ENCODE measurements at places on chromosomes 4 and X. TPM values are rescaled to one million over a fixed set of nuclear protein-coding genes. Genes with fewer than 3 reads are reported as not detected.

The SPANXC gene
- 1.2 TPM for total RNA-seq

The XPNPEP2 gene
- not detected for total RNA-seq

The RNF150 gene
- total RNA-seq = 19.4 TPM

The DOK7 gene
- total RNA-seq = not detected

The FGFR3 gene
- 0.59 TPM for total RNA-seq

The PRIMPOL gene
- 12.1 TPM for total RNA-seq

- DNase-seq = peak; percentile 16
- no peak overlapping the region for H3K4me3 ChIP-seq
- H3K27ac ChIP-seq = no peak overlapping the region
- no peaks in the 10 kb centered on the region for H3K4me1 ChIP-seq
- H3K27me3 ChIP-seq = peaks cover 4% of the 10 kb centered on the region
These were observed 58.2 kb downstream of the WDR17 start for GRCh38 chr4:176123710-176124407.

DNA sequence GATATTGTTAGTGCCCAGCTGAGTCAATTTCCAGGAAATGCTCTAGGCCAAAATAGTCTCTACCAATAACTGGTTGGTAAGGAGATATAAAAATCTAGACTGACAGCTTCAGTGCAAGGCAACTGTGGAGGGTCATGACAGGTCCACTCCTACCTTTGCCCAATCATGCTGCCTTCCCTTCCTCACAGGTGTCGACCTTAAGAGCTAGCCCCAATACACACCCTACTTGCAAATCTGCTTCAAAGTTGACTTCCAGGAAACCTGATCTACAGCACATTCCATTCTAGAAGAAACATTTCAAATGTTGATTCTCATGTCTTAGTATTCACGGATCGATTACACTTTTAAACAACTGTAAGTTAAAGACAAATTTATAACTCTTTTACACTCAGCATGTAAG lies 1455.5 kb downstream of the TECRL start:
- no peak for DNase-seq
- no peaks in the 10 kb centered on the region for H3K27me3 ChIP-seq
- no peaks in the 10 kb centered on the region for H3K4me1 ChIP-seq
- H3K4me3 ChIP-seq = no peak overlapping the region
- H3K36me3 ChIP-seq = no peaks in the 10 kb centered on the region

GRCh38 chr4:185004562-185005218 lies 13.6 kb upstream of the HELT start:
- H3K27me3 ChIP-seq = peaks cover 48% of the 10 kb centered on the region
- H3K36me3 ChIP-seq = no peaks in the 10 kb centered on the region
- peaks cover 8% of the 10 kb centered on the region for H3K4me1 ChIP-seq
- peak overlapping the region; percentile 14 for H3K4me3 ChIP-seq

DNA sequence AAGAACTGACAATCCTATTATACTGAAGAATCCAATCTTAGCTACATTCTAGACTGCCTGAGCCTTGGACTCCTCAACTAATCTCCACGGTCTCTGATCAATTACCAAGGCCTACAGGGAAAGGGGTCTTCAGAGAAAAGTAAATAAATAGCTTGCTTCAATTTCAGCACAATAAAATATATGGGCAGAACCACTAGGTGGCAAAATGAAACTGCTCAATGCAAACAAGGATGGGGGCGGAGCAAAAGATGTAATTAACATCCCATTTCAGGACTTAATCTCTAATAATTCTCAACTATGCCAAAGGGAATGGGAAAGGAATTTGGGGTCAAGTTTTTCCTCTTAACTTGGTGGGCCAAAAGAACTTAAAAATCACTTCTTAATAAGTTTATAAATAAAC lies 78.4 kb upstream of the MAP3K15 start:
- H3K4me1 ChIP-seq = peaks cover 37% of the 10 kb centered on the region
- H3K27ac ChIP-seq = no peak overlapping the region
- peaks cover 8% of the 10 kb centered on the region for H3K36me3 ChIP-seq
- no peaks in the 10 kb centered on the region for H3K27me3 ChIP-seq
- DNase-seq = peak; percentile 32

DNA sequence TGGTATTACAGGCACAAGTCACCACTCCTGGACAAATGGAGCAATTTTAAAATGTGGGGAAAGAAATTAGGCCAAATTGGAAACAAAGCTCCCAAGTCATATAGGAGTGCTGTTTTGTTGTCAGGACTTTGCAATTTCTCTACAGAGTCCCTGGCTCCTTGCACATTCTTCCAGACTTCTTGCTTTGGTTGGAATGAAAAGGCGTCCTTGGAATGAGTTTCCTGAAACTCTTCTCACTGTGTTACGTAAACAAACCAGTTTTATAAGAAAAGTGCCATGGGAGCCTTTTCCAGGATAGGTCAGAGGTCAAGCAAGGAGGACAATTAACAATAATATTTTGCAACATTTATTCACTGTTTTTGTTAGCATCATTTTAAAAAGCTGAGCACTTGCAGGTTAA lies 32.4 kb upstream of the KIT start:
- H3K4me1 ChIP-seq = no peaks in the 10 kb centered on the region
- no peak overlapping the region for H3K27ac ChIP-seq
- no peak overlapping the region for H3K4me3 ChIP-seq
- H3K27me3 ChIP-seq = peaks cover 22% of the 10 kb centered on the region
- no peaks in the 10 kb centered on the region for H3K36me3 ChIP-seq

GRCh38 chrX:14896273-14896672 lies 23.1 kb downstream of the MOSPD2 start:
- H3K4me3 ChIP-seq = no peak overlapping the region
- no peaks in the 10 kb centered on the region for H3K27me3 ChIP-seq
- H3K36me3 ChIP-seq = peaks cover 22% of the 10 kb centered on the region
- H3K4me1 ChIP-seq = peaks cover 35% of the 10 kb centered on the region
- peak overlapping the region; percentile 34 for H3K27ac ChIP-seq

DNA sequence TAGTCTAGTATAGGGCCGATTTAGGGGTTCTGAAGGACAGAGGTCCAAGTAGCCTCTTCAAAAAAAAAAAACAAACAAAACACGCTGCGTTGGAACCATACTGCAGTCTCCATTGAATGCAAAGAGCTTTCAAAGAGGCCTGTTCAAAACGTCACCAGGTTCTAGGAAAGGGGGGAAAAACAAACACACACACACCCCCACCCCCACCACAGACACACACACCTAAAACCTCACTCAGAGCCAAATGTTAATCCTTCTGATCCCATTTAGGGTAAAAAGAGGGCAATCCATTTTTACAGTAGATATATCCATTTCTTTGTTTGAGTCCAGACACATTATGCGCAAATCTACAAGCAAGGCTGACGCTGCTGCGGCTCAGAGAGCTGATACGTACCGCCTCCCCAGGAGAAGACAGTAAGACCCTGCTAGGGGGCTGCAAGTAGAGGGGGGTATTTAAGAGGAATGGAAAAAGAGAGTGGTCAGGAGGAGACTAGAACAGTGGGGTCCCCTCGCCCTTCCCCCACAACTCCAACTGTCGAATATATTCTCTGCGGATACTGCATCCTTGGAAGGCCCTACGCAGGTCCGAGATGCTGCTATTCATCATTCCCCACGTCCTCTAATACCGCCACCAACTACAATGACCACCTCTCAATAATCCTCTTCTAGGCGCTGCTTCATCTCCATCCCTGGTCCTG lies 1.3 kb downstream of the NKRF start:
- 0 out of 2 replicates have a peak, but pooled peaks cover under 1% of the 10 kb centered on the region for H3K27me3 ChIP-seq
- peak overlapping the region; percentile 70 for H3K27ac ChIP-seq
- H3K4me1 ChIP-seq = peaks cover 18% of the 10 kb centered on the region
- H3K36me3 ChIP-seq = 0 out of 2 replicates have a peak, but pooled peaks cover 4% of the 10 kb centered on the region
- H3K4me3 ChIP-seq = peak overlapping the region; percentile 94

GRCh38 chr4:128393101-128393704 lies 105.6 kb upstream of the PGRMC2 start:
- no peaks in the 10 kb centered on the region for H3K36me3 ChIP-seq
- no peak for DNase-seq
- no peak overlapping the region for H3K4me3 ChIP-seq
- no peaks in the 10 kb centered on the region for H3K27me3 ChIP-seq
- H3K27ac ChIP-seq = no peak overlapping the region

GRCh38 chr4:2714061-2714770 lies 41.9 kb downstream of the TNIP2 start:
- peak overlapping the region; percentile 18 for H3K4me3 ChIP-seq
- H3K27ac ChIP-seq = peak overlapping the region; percentile 82
- H3K4me1 ChIP-seq = peaks cover 23% of the 10 kb centered on the region
- peak; percentile 40 for DNase-seq
- peaks cover 34% of the 10 kb centered on the region for H3K36me3 ChIP-seq

All from HFFc6 (cell line).